Heart right ventricle (tissue), 16 donors: ENCODE measurements at places on chromosomes 13 and 19. TPM values are rescaled to one million over a fixed set of nuclear protein-coding genes. Genes with fewer than 3 reads are reported as not detected.
A peak's percentile ranks its signal among the peaks of the same experiment; 100 is the strongest.

GRCh38 chr13:36888645-36889044 lies 31.4 kb downstream of the SMAD9 start:
- DNase-seq: no peak

CLC gene
- not detected for polyA plus RNA-seq

GRCh38 chr13:62524498-62524897 lies 1108.8 kb upstream of the PCDH20 start:
- DNase-seq: no peak

DNA sequence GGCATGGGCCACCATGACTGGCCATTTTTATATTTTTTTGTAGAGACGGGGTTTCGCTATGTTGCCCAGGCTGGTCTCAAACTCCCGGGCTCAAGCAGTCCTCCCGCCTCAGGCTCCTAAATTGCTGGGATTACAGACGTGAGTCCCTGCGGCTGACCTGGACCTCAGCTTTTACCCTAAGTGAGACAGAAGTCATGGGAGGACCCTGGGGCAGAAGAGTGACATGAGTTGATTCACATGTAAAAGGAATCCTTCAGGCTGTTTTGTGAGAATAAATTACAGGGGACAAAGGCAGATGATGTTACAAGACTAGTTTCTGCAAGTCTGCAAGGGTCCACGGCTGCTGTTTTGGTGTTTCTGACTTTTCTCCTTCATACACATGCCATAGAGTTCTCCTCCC lies 2.6 kb upstream of the BCAM start:
- DNase-seq: no peak

- no peak for DNase-seq
These were observed 3.8 kb downstream of the C19orf47 start for GRCh38 chr19:40344422-40344821.

DNA sequence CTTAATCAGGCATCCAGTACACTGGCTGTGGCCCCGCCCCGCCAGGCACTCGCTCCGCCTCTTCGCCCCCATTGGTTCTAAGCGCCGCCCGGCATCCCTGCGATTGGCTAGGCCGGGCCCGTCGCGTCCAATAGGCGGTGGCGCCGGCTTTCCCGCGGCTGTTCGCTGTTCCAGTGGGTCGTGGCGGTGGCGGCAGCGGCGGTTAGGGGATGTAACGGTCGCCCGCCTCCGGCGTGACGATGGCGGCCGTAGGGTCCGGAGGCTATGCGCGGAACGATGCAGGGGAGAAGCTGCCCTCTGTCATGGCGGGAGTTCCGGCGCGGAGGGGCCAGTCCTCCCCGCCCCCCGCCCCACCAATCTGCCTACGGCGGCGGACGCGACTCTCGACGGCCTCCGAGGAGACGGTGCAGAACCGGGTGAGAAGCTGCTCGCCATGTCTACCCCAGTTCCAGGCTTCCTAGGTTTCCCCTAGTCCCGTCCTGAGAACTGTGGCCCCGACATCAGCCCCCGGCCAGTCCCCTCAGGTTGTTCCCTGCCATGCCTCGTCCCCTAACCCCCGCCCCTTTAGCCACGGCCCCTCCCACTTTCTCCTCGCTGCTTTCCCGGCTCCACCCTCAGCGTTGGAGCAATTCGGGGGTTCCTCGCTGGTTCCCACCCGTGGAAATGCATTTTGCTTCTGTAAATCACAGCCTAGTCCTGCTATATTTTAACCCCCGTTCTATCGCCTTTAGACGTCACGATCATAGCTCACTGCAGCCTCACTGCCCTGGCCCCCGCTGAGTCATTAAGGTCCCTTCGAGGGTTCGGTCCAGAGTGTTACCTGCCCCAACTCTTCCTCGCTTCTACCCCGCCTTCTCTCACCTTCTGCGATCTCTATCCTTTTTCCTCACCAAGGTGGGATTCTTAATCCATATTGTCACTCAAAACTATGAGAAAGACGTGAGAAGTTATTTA lies at the start of gene WDR62:
Gene WDR62 (plus strand): TSS at position 165 of the 954 bp plus-strand sequence. CDS start 75 bp downstream, at position 240.
- peak; percentile 92 for DNase-seq

DNA sequence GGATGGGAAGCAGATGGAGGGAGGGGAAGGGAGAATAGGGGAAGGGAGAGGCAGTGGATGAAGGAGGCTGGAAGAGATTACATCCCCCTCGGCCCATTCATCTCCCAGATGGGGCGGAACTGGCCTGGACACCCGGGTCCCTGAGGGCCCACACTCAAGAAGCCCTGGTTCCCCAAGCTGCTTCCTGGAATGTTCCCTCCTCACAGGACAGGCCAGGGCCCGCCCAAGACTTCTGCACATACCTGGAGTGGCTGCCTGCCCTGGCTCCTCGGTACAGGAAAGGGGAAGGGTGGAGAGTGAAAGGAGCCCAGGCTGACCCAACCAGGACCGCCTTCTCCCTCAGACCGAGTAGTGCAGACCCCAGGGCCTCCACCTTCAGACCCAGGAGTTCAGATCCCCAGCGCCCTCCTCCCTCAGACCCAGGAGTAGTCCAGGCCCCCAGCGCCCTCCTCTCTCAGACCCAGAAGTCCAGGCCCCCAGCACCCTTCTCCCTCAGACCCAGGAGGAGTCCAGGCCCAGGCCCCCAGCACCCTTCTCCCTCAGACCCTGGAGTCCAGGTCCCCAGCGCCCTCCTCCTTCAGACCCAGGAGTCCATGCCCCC lies 489 bp downstream of the NTF4 start:
- no peak for DNase-seq

GRCh38 chr19:10543420-10544241 lies at the start of gene ATG4D:
ATG4D (plus strand) TSS chr19:10543904; CDS start chr19:10544091, 187 bp downstream.
- peak; percentile 73 for DNase-seq

WTIP gene
- polyA plus RNA-seq: 9.2 TPM

MIA gene
- polyA plus RNA-seq: 2.4 TPM

CLN5 gene
- polyA plus RNA-seq: 15.2 TPM

AMER2 gene
- not detected for polyA plus RNA-seq

DNA sequence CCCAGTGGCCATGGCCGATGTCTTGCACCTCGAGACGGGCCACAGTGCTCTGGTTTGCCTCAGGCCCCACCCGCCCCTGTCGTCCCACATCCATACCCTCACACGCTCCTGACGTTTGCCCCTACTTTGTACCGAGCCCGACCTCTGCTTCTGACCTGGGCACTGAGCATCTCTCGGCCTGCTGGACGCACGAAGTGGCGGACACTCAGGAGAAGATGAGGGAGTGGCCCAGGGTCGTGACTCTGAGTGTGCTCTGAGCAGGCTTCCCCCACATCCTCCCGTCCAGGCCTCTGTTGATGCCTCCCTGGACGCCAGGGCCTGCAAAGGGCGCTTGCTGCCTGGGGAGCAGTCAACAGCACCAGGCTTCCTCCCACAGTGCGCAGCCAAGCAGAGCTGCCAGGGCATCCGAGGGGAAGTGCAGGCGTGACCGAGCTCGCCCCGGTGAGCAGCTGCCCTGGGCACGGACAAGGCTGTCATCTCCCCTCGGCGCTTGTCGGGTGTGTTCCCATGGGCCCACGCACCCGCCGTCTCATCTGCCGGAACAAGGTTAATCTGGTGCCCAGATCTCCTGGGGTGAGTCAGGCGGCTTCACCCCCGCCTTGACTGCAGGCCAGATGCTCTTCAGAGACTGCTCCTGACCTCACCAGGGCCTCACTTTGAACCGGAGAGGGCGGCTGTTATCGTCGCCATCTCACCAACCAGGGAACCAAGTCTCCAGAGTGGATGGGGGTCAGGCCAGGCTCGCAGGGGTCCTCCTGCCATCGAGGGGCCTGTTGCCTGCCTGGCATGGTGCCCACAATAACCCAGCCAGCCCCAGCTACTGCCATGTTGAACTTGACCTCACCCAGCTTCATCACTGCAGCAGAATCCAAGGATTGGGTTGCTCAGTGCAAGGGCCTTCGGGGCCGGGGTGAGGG lies 27.2 kb downstream of the COMP start:
- DNase-seq: no peak

ZNF625 gene
- 0.65 TPM for polyA plus RNA-seq

- no peak for DNase-seq
These were observed 17.2 kb upstream of the DACT3 start for GRCh38 chr19:46678110-46678732.

NLRP12 gene
- 0.07 TPM for polyA plus RNA-seq

DNA sequence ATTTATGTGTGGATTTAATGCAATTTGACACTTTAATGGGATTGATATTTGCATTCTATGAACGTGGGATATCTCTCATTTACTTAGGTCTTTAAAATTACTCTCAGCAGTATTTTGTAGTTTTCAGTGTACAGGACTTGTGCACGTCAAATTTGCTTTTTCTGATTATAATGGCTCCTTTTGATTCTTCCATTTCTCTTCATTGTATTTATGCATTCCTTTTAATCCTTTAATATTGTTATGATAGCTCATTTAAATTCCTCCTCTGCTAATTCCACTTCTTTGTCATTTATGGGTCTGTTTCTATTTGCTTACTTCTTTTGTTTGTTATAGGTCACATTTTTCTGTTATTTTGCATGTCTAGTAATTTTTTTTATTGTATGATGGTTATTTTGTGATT lies 226.6 kb downstream of the ATP8A2 start:
- DNase-seq: no peak

GRCh38 chr13:46198696-46199193 lies 13.0 kb upstream of the LRRC63 start:
- no peak for DNase-seq

ATP7B gene
- polyA plus RNA-seq: 3.2 TPM

- DNase-seq: no peak
These were observed 8.9 kb downstream of the CCDC97 start for GRCh38 chr19:41318696-41319499.

DNA sequence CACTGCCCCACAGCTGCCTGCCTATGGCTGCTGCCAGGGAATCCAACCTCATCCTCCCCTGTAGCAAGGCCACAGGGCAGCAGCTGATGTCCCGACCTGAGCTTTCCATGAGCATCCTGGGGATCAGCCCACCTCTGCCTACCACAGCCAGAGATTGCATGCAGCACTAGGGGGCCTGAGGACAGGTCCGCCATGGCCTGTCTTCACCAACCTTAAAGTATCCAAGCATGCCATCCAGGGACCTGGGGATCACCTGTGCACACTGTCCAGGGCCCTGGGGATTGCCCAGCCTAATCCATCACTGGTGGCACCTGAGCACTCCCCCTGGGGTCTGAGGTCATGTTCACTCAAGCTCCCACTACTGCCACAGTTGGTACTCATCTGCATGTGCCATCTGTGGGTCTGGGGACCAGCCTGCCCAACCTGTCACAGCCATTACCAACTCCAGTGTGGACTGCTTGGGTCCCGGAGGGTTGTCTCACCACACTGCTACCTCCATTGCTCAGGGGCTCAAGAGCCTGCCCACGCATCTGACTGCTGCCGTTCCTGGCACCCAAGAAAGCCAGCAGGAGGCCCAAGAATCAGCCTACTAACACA lies 53.0 kb downstream of the KCTD15 start:
- DNase-seq: no peak

ARHGAP33 gene
- 2.2 TPM for polyA plus RNA-seq
